COR-L47 (cell line): ENCODE measurements at places on chromosomes 1 and 21.

GRCh38 chr1:62428351-62428750 is 8.5 kb upstream of the USP1 start:
- no peak for DNase-seq

DNA sequence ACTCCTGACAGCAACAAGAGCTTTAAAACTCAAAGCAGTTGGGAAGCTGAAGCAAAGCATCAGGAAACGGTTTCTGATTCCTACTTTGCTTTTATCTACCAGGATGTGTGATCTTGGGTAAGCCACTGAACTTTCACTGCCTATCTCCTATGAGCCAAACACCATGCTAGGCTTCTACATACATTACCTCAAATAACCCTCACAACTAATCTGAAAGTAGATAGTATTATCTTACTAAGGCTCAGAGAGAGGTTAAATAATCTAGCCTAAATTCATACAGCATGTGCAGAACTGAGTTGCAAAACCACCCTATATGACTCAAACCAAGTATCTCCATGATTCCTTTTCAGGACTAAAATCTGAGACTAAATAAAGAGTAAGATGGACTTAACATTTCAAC is 83.8 kb downstream of the EVI5 start:
- no peak for DNase-seq

GRCh38 chr1:8171751-8172464 is 145.8 kb upstream of the ERRFI1 start:
- DNase-seq: no peak

- DNase-seq: no peak
Measured at GRCh38 chr1:44423591-44424537, 18.8 kb downstream of the RNF220 start.

DNA sequence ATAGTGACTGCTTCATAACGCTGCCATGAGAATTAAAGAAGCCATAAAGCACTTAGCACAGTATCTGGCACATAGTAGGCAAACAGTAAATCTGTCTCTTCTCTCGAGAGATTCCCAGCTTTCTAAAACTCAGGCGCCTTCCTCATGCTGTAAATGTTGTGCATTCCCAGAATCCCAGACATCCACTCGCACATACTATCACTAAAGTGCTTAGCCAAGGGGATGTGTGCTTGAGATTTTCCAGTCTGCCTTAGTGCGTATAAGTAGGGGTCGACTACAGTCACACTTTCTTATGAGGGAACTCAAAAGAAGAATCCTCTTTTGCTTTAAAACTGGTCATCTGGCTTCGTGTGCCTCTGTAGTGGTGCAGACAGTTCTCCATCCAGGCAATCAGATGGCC is 98.6 kb upstream of the SPATA6 start:
- no peak for DNase-seq

- no peak for DNase-seq
Measured at GRCh38 chr1:17078991-17079868, 25.4 kb upstream of the SDHB start.

- peak; percentile 35 for DNase-seq
Measured at GRCh38 chr1:181089676-181090544, 1.4 kb downstream of the IER5 start.

DNA sequence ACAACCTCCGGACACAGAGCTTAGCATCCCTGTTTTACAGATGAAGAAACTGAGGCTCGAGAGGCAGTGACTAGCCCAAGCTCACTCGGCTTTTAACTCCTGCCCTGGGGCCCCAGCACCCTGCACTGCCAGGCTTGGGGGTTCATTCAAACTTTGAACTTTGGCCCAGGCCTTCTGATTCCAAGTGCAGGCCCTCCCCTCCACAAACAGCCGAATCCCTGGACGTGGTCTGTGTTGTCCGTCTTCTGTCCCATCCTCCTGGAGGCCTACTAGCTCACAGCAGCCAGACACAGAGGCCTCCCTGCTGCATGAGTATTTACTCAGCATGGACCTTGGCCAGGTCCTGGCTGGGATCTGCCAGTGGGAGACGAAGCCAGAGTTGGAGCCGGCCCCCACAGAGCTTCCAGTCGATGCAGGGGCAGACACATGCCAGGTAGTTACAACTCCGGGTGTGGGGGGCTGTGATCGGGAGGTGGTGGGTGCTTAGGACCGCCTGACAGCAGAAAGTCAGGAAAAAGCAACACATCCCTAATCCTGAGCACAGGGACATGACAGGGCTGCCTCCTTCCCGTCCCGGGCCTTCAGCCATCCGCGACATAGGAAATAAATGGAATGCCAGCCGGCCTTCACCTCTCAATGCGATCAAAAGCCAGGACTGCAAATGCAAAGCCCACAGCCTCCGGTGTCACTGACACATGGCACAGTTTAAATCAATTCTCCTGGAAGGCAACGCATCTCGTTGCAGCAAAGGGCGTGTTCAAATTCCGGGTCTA is 7.4 kb downstream of the IFFO2 start:
- DNase-seq: no peak

DNA sequence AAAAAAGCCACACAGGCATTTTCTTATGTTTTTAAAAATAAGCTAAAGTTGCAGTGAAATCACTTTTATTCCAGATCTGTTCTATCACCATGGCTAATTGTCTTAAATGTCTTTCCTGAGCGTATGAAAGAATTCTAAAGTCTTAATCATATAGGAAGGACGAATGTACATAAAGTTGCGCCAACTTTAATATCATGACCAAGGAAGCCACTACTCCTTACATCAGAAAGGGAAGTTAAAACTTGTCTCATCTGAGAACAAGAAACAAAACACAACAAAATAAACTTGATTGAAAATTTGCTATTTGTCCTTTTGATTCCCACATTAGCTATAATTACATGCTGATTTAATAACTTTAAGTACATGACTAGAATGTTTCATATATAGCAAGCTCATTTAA is 26.5 kb downstream of the CNIH4 start:
- no peak for DNase-seq

GRCh38 chr1:64956010-64956640 is 10.2 kb downstream of the JAK1 start:
- DNase-seq: no peak

- no peak for DNase-seq
Measured at GRCh38 chr1:75855010-75855409, 58.3 kb downstream of the MSH4 start.

- DNase-seq: no peak
Measured at GRCh38 chr1:2428490-2428889, 16.1 kb upstream of the PEX10 start.

GRCh38 chr1:53552981-53553733 is 94.0 kb downstream of the DMRTB1 start:
- no peak for DNase-seq

DNA sequence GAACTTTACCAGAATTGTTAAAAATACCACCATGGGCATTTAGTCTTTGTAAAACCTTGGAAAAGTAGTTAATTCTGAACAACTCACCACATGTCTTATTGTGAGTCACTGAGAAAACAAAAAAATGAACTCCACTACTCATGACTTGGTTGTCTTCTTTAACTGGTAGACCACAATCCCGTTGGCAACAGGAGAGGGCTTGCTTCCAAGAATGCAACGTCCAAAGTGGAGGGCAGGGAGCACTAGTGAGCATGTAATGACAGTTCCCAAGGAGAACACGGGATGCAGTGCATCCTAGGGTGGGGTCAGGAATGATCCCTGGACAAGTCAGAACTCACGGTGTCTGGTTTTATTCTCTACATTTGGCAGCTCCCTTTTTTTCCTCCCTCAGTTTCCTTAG is 15.2 kb upstream of the HMCN1 start:
- DNase-seq: no peak

DNA sequence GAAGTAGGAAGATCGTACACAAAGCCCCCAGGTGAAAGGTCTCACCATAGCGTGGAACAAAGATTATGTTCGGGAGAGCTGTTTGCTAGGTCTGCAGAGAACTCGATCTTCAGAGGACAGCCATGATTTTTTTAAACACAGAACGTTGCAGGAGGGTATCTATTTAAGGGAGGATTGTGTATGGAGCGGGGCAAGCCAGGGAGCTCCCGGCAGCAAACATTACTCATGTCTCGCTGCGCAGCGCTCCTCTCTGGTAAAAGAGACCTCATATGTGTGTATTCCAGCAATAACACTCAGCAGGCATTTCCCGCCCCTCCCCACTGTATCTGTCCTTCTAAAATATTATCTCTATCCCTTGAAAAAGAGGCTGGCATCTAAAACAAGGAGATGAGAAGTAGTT is 2.7 kb downstream of the GLIS1 start:
- DNase-seq: no peak

DNA sequence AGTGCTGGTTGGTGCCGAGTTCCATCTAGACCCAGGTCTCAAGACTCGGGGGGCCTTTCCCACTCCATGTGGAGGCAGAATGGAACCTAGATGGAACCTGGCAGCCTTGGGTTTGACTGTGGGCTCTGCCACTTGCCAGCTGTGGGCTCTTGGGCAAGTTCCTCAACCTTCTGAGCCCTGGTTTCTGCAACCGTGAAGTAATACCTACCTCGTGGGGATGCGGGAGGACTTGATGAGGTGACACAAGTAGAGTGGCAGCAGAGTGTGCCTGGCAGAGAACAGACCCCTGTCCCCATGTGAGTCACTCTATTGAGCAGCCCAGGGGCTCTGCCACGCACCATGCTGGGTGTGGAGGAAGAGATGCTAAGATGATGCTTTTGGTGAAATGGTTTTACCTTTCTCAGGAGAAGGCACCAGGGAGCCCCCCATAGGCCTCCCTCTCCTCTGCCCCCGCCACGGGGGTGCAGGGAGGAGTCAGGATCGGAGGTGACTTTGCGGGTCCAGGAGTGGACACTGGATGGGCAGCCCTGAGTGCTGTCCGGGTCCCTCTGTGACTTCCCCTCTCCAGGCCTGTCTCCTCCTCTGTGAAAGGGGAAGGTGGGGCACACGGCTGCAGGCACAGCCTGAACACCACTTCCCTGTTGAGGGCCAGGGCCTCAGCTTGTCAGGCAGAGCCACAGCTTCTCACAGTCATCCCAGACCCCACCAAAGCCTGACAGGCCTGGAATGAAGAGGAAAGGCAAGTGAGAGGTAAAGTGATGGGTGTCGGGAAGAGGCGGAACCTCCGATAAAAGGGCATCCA is 36.7 kb upstream of the EDN2 start:
- DNase-seq: no peak

- DNase-seq: no peak
Measured at GRCh38 chr1:41765152-41765551, 153.6 kb downstream of the HIVEP3 start.

DNA sequence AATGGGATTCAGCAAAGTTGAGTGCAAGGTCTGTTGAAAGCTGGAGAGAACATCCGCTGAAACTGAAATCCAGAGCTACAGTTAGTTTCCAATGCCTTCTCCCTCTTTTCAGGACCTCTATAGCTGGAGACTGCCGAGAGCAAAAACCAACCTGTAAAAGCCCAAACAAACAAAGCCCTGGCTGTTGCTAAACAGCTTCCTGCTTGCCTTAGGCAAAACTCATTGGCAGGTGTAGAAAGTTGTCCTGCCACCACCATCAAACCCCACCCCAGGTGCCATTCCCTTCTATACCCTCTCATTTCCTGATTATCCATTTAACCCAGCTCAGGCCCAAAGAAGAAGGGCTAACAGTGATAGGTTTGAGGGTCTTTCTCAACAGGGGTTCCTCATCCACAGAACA is 24.7 kb downstream of the SCYL3 start:
- DNase-seq: no peak

DNA sequence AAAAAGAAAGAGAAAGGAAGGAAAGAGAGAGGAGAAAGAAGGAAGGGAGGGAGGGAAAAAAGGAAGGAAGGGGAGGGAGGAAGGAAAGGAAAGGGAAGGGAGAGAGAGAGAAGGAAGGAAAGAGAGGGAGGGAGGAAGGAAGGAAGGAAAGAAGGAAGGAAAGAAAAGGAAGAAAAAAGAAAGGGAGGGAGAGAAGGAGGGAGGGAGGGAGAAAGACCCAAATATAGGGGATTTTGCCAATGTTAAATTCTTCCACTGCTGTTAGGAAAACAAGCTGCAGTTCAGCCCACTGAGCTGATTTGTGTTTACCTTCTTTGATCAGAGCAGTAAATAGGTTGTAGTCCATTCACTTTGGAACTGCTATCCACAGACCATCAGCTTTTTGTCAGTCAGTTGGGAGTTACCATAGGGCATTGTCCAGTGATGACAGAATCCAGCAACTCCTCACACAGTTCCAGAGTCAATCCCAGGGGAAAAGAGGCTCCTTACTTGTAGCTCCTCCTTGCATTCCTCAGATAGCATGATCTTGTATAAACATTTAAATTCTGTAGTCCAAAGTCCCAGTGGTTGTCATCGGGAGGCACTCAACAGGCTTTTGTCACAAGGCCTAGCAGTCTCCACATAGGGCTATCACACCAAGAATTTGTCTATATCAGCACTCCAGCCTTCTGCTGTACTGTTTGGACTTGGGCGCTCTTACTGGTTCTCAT is 13.5 kb upstream of the PPP1R8 start:
- DNase-seq: no peak

GRCh38 chr1:72649991-72650390 is 367.7 kb upstream of the NEGR1 start:
- no peak for DNase-seq

DNA sequence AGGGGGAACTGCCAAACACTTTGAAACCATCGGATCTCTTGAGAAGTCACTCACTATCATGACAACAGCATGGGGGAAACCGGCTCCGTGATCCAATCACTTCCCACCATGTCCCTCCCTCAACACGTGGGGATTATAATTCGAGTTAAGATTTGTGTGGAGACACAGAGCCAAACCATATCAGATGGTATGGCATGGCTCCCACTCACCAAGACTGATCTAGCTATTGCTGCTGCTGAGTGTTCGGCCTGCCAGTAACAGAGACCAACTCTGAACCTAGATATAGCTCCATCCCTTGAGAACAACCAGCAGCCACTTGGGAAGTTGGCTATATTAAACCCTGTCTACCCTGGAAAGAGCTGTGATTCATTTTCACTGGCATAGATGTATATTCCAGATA is 49.4 kb downstream of the CDCP2 start:
- DNase-seq: no peak

- DNase-seq: no peak
Measured at GRCh38 chr1:6666696-6667095, 34.9 kb downstream of the DNAJC11 start.

DNA sequence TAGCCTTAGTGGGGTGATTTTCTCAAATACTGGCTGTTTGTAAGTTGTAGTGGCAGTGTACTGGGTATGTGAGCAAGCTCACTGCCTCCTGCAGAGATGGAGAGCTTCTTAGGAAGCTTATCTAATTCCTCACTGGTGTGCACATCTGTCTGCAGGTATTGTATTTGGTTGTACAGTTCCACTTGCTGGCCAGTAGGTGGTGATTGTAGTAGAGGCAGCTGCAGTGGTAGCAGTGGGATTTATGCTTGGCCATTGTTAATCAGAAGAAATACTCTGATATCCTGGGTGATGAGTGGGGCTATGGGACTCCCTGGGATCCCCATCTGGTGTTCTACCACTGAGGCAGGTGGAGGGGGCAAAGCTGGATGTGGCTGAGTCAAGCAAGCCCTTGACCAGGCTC is 276.1 kb upstream of the SPAG17 start:
- no peak for DNase-seq

GRCh38 chr1:107633596-107633995 is 331.4 kb downstream of the VAV3 start:
- DNase-seq: no peak
